Activated CD4-positive, alpha-beta T cell treated with anti-CD3 and anti-CD28 coated beads for 48 hours (primary cell): ENCODE measurements at places on chromosomes 6 and 20.

GRCh38 chr20:49323622-49324238, 45.9 kb upstream of the ZNFX1 start:
- DNase-seq: peak; percentile 28

- DNase-seq: no peak
These were observed 107.8 kb downstream of the CDC5L start for GRCh38 chr6:44495036-44495901.

- DNase-seq: no peak
These were observed 63.9 kb downstream of the CD164 start for GRCh38 chr6:109318328-109318876.

DNA sequence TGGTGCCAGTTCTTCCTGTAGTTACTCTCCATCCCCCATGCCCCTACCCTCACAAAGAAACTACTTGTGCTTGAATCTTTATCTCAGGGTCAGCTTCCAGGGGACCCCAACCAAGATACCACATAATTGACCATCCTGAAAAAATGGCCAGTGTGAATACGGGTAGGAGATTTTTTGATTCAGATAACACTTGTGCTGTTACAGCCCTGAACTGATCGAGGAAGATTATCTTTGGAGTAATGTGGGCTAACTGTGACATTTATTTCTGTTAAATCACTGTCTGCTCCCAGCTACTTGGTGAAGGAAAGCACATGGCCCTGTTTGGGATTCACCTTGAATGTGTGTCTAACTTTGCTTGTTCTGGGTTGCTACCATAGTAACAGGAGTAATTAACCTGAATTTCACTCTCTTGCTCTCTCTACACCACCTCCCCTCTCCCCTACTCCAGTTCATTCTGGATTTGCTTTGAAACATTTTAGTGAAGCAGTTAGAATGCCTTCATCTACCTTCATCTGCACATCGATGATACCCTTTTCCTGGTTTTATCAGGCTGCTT, 219.6 kb upstream of the CHD6 start:
- no peak for DNase-seq
